Cerebellum (tissue), 4 donors: ENCODE measurements at places on chromosomes 1 and 21. TPM values are rescaled to one million over a fixed set of nuclear protein-coding genes. Genes with fewer than 3 reads are reported as not detected.

The LCE1C gene
- total RNA-seq: not detected

- no peak for DNase-seq
These were observed 735 bp upstream of the STX12 start for GRCh38 chr1:27772036-27772931.

GRCh38 chr1:44521378-44522080 lies 116.5 kb downstream of the RNF220 start:
- no peak for DNase-seq

- DNase-seq: no peak
These were observed 10.4 kb upstream of the CHIA start for GRCh38 chr1:111280267-111280666.

The COL6A1 gene
- 88.8 TPM for total RNA-seq

The CAMK1G gene
- total RNA-seq: 1.8 TPM

DNA sequence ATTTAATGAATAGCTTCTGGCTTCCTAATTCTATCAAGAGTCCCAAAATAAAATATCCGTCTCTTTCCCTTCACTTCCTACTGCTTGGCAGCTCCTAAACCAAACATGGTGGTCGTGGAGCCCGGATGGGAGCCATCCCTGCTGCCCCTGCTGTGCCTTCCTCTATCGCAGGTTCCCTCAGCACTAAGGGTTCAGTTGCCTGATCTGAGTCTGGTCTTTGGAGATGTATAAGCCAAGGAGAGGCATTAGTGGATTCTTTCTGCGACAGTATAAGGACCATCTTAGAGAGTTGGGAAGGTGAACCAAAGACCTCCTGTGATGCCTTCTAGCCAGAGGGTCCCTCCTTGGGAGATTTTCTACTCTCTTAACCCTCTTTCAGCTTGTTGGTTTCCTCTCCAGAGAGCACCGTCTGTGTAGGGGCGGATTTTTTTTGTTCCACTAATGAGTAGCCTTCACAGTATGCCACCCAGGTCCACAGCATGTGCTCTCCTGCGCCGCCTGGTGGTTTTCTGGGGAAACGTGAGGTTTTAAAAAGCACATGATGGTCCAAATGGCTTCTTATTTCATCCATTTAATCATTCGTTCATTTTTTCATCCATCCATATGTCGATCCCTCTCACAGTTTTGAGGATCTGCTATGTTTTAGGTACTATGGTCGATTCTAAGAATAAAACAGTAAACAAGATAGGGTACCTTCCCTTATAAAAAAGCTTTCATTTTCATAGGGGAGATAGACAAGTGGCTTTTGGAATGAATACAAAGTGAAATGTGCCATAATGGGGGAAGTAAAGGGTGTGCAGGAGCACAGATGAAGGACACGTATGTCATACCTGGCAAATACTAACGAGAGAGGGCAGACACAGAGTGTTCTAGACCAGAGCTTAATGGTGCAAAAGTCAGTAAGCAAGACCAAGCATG lies 71.0 kb downstream of the NFASC start:
- DNase-seq: peak; percentile 78

DNA sequence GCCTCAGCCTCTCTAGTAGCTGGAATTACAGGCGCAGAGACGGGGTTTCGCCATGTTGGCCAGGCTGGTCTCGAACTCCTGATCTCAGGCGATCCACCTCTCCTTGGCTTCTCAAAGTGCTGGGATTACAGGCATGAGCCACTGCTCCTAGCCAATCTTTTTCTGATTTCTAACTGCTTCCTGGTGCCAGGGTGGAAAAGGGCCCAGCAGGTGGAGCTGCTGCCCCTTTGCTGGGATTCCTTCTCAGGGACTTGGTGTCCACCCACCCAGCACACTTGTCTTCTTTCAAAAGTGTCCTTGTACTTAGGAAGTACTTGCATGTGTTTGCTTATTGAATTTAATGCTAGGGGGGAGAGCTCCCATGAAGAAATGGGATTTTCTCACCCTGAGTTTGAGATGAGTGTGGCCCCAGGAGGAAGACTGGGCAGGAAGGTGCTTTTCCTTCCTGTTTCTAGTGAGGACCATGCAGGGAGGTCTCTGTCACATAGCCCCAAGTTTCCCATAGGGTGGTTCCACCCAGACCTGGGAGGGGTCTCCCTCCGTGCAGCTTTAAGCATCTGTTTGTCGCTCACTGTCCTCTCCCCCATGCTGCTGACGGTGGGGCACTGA lies 14.2 kb downstream of the UTP11 start:
- peak; percentile 27 for DNase-seq

The OR2M2 gene
- 0.36 TPM for total RNA-seq

The GNG4 gene
- 54.4 TPM for total RNA-seq

The OR2L5 gene
- 2.7 TPM for total RNA-seq

DNA sequence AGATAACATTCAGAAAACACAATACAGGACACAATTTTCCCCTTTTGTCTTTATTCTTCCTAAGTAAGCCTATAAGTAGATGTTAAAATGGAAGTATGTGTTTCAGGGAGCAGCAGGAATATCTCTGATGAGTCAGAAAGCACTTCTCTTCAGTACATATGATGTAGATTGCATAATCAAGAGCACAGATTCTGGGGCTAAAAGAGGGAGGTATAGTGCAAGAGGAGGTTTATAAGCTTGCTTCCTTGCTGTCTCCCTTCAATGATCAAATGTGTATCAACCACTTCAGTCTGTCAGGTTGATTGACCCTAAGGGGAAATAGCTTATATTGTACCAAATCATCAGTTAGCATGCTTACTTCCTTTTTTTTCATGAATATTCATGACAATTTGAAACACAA lies 822.8 kb downstream of the BRINP3 start:
- DNase-seq: no peak

DNA sequence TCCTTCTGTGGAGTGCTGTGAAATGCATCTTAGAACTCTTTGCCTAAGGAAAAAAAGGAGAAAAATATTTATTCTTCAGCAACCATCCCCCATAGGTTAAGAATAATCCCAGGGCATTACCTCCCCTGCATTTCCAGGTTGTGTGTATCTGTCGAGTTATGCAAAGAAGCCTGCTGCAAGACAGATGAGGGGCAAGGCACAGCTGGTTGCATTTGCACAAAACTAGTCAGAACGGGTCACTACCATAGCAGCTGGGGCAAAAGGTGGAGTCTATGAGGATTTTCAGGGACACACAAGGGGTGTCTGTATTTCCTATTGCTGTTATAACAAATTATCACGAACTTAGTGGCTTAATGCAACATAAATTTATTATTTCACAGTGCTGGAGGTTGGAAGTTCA lies 443.4 kb upstream of the C1orf87 start:
- DNase-seq: no peak

GRCh38 chr1:221162939-221163338 lies 283.7 kb downstream of the HLX start:
- DNase-seq: no peak

- no peak for DNase-seq
These were observed 208.7 kb upstream of the CSF3R start for GRCh38 chr1:36691374-36691773.

DNA sequence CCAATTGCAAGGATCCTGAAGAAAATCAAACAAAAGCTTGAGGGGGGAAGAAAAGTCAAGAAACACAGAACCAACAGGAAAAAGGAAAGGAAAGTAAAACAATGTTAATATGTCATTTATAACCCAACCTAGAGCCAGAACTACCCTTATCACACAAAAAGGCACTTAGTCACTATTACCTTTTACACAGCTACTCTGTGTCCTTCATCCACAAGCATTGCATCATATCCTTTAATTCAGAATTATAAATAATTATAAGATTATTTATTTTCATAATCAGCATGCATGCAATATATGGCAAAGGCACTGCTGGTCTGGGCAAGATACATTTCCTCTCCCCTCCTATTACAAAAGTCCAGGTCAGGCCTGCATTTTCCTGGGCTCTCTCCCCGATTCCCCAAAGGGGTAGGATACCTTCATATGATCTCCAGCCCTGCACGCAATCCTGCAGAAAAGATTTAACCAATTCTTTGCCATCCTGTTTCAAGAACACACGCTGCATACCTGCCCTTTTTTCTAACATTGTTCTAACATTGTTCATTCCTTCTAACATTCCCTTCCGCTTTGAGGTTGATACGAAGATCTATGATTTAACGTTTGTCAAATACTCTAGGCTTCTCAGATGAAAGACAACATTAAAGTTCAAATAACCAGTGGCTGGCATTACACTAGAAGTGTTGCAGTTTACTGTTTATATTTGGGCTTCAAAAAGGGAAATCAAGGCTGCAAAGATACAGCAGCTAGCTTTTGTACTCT lies 4.3 kb downstream of the PTPN14 start:
- no peak for DNase-seq

GRCh38 chr1:211493133-211493871 lies 1.3 kb upstream of the RD3 start:
- no peak for DNase-seq

The UTP25 gene
- 9.7 TPM for total RNA-seq

The PCSK9 gene
- 44.8 TPM for total RNA-seq

- no peak for DNase-seq
These were observed 41.7 kb downstream of the OLFML2B start for GRCh38 chr1:161981735-161982506.

The AKR7A3 gene
- total RNA-seq: 2.1 TPM

The OR2AK2 gene
- total RNA-seq: 3.0 TPM

GRCh38 chr1:246187834-246188372 lies 319.2 kb downstream of the SMYD3 start:
- no peak for DNase-seq

The SPTA1 gene
- 1.8 TPM for total RNA-seq

DNA sequence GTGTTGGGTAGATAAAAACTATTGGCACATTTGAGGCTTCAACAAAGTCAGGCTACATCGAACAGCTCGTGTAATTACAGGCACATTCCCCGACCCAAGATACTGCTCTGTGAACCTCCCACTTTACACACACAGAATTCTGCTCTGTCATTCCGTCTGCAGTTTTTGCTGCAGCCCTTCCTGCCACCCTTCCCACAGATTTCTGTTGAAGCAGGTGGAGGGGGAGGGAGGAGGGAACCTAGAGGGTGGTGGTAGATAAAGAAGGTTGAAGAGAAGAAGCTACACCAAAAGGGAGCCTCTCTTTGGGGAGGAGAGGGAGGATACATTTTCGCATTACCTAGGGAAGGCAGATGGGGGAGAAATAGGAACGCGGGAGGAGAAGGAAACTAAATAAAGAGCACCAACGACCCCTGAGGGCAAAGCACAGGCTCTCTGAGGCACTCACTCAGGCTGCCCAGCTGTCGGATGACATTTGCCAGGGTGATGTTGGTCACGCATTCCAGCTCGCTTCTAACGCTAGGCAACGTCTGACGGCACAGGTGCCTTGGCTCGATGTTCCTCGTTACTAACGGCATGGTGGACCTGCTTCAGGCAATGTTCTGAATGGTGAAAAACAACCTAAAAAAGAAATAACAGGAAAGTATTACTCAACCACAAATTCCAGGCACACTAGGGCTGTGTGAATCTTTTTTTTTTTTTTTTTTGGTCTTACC lies 36.0 kb downstream of the GPR3 start:
- peak; percentile 17 for DNase-seq
